Upper lobe of left lung (tissue), 6 donors: ENCODE measurements at places on chromosomes 7 and 10. TPM values are rescaled to one million over a fixed set of nuclear protein-coding genes. Genes with fewer than 3 reads are reported as not detected.

DNA sequence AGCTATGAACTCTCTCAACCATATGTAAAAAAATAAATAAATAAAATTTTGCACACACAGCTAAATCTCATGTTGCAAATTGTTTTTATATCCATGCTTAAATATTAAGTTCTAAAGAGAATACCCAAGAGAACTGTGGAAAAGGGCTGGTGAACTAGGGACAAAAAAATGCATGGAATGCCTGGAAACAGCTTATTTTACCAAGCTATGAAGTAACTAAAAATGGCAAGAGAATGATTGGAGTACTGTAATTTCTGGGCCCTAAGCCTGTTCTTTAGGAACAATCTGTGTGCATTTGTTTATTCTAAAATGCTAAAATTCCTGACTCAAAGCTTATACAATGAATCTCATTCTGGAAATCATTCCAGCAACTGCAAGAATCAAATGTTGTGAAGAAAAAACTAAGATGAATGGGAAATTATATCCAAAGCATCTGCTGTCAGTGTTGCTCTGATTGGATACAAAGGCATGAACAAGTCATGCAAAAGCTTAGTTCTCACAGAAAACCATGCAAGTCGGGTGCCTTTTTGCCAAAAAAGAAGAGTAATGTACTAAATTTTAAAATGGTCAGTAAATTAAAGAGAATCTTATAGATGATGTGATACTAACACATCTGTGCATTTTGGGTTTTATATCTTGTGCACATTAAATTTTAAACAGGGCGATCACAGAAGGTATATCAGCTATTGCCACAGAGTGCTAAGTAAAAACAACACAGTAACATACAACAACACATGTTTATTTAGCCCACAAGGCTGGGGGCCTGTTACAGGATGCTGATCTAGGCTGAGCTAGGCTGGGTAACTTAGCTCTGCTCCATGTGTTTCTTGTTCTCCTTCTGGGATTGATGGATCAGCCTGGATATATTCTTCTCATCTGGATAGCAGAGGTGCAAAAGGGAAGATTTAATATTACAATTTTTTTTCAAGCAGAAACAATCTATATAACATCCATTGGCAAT is 453.5 kb upstream of the SEMA3A start:
- no peaks in the 10 kb centered on the region for H3K27me3 ChIP-seq
- H3K4me3 ChIP-seq: no peak overlapping the region
- no peaks in the 10 kb centered on the region for H3K4me1 ChIP-seq

GRCh38 chr7:17401791-17402627 is 103.6 kb downstream of the AHR start:
- peaks cover 15% of the 10 kb centered on the region for H3K4me1 ChIP-seq
- no peaks in the 10 kb centered on the region for H3K27me3 ChIP-seq
- H3K36me3 ChIP-seq: no peaks in the 10 kb centered on the region
- DNase-seq: no peak

GRCh38 chr10:75950307-75950706 is 518.9 kb downstream of the LRMDA start:
- H3K27me3 ChIP-seq: no peaks in the 10 kb centered on the region
- H3K36me3 ChIP-seq: no peaks in the 10 kb centered on the region
- H3K4me1 ChIP-seq: peaks cover 7% of the 10 kb centered on the region
- no peak overlapping the region for H3K27ac ChIP-seq

DNA sequence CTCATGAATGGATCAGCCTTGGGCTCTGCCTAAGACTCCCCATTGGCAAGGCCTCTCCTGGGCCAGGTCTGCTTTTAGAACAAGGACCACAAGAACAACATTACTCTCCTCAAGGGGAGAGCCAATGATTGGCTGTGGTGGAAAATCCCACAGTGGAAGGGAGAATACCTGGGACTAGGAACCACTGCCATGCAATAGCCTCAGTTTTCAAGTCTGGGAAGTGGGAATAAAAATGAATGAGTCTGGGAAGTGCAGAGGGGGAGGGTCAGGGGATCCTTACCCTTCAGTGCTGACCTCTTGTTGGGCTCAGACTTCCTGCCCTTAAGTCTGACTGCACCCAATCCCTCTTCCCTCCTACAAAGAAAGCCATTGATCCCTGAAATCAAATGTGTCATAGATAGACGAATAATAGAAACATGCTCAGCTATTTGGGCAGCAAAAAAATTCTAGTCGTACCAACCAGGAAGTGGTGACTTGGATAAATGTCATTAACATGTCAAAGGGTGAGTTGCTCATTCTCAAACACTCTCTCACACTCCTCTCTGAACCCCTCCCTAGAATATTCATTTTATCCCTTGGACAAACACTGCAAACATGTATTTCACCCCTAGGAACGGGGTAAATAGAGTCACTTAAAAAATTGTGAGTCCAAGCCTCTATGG is 123.6 kb downstream of the SH3PXD2A start:
- H3K4me1 ChIP-seq: peaks cover 8% of the 10 kb centered on the region
- no peaks in the 10 kb centered on the region for H3K27me3 ChIP-seq
- no peak for DNase-seq
- peak overlapping the region; percentile 27 for H3K27ac ChIP-seq
- no peaks in the 10 kb centered on the region for H3K36me3 ChIP-seq
- no peak overlapping the region for H3K4me3 ChIP-seq

The ELAPOR2 gene
- 60.8 TPM for total RNA-seq
